ENCODE measurements at places on chromosomes 1 and 21.

- peak overlapping the region; percentile 36 for H3K4me3 ChIP-seq
- no peaks in the 10 kb centered on the region for H3K27me3 ChIP-seq
- H3K27ac ChIP-seq: no peak overlapping the region
- no peaks in the 10 kb centered on the region for H3K36me3 ChIP-seq
- H3K4me1 ChIP-seq: no peaks in the 10 kb centered on the region
- DNase-seq: peak; percentile 83
Observed at GRCh38 chr21:41068967-41069642, 98.9 kb upstream of the BACE2 start.

GRCh38 chr1:23395849-23396248 lies 26.2 kb upstream of the ZNF436 start:
- peaks cover 35% of the 10 kb centered on the region for H3K4me1 ChIP-seq
- DNase-seq: no peak
- no peak overlapping the region for H3K4me3 ChIP-seq
- no peaks in the 10 kb centered on the region for H3K27me3 ChIP-seq

DNA sequence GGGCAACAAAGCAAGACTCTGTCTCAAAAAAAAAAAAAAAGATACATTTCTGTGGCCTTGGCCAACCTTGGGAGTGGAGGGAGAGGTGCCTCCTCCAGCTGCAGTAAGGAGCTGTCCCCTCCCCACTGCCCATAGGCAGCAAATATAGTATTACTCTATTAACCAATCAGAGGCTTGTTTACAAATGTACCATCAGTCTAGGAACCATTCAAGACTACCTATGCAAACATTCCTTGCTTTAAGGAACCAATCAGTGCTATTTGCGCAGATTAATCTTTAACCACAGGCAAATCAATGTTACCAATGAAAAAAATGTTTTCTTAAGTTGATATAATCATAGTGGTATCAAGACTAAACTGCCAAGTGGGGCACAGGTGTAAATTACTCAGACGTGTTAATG lies 1.1 kb downstream of the CELA2A start:
- H3K4me1 ChIP-seq: no peaks in the 10 kb centered on the region
- no peak overlapping the region for H3K27ac ChIP-seq
- H3K36me3 ChIP-seq: no peaks in the 10 kb centered on the region
- H3K4me3 ChIP-seq: no peak overlapping the region
- no peak for DNase-seq

DNA sequence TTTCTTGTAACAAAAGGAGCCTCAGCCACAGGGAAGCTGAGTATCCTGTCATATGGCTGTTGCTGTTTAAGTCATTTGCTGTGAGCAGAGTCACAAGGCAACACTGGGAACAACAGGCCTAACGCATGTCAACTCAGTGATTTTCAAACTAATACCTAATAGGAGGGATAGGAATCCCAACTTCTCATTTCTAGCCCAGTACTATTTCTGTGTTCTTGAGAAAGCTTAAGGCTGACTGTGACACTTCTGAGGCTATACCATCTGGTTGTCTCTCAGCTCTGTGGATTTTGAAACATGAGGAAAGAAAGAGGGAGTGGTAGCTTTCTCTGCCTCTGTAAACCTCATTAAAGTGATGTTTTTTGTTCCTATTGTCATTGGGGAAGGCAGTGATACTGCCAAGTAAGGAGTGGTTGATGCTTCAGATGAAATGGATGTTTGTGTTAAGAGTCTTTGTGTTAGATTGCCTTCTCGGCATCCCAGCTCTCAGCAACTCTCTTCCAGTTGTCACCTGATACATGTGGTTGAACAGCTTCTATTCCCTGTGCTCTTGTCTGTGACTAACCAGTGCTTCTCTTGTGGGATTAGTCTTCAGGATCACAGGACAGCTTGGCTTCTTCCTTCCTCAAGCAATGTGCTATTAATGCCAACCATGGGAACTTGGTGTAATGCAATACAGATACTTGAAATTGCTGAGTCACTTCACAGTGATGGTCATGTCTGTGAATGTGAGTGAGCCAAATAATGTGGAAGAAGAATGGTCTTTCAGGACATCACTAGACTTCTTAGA lies 166.8 kb upstream of the IVNS1ABP start:
- H3K27me3 ChIP-seq: no peaks in the 10 kb centered on the region
- no peak for DNase-seq
- H3K4me3 ChIP-seq: no peak overlapping the region
- peak overlapping the region; percentile 84 for H3K27ac ChIP-seq

- H3K4me1 ChIP-seq: no peaks in the 10 kb centered on the region
- no peak for DNase-seq
- H3K27me3 ChIP-seq: no peaks in the 10 kb centered on the region
- H3K4me3 ChIP-seq: no peak overlapping the region
- no peaks in the 10 kb centered on the region for H3K36me3 ChIP-seq
- no peak overlapping the region for H3K27ac ChIP-seq
Observed at GRCh38 chr1:174112489-174113162, 46.7 kb upstream of the RABGAP1L start.

DNA sequence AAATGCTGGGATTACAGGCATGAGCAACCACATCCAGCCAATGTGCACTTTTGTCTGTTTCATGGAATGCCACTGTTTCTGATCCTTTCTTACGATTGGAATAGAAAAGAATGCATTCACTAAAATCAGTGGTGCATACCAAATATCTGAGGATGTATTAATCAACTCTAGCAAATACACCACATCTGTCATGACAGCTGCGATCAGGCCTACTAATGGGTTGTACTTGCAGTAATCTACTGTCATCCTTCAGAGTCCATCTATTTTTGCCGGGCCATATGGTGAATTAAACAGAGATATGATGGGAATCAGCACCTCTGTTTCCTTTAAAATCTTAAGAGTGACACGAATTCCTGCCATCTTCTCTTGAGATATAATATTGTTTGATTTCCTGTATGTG lies 8.5 kb upstream of the USP1 start:
- H3K27ac ChIP-seq: no peak overlapping the region
- no peaks in the 10 kb centered on the region for H3K36me3 ChIP-seq
- H3K4me3 ChIP-seq: no peak overlapping the region
- no peaks in the 10 kb centered on the region for H3K27me3 ChIP-seq
- H3K4me1 ChIP-seq: no peaks in the 10 kb centered on the region

- no peak overlapping the region for H3K4me3 ChIP-seq
- no peak for DNase-seq
- no peak overlapping the region for H3K27ac ChIP-seq
- no peaks in the 10 kb centered on the region for H3K4me1 ChIP-seq
- H3K27me3 ChIP-seq: peaks cover 1% of the 10 kb centered on the region
Observed at GRCh38 chr1:212680680-212681389, 18.8 kb downstream of the BATF3 start.

- no peaks in the 10 kb centered on the region for H3K36me3 ChIP-seq
- no peaks in the 10 kb centered on the region for H3K4me1 ChIP-seq
- no peak for DNase-seq
- no peaks in the 10 kb centered on the region for H3K27me3 ChIP-seq
Observed at GRCh38 chr1:63042278-63042677, 258.3 kb downstream of the ATG4C start.

Data from psoas muscle (tissue), 8 donors.